ENCODE measurements at places on chromosomes 4 and X.

DNA sequence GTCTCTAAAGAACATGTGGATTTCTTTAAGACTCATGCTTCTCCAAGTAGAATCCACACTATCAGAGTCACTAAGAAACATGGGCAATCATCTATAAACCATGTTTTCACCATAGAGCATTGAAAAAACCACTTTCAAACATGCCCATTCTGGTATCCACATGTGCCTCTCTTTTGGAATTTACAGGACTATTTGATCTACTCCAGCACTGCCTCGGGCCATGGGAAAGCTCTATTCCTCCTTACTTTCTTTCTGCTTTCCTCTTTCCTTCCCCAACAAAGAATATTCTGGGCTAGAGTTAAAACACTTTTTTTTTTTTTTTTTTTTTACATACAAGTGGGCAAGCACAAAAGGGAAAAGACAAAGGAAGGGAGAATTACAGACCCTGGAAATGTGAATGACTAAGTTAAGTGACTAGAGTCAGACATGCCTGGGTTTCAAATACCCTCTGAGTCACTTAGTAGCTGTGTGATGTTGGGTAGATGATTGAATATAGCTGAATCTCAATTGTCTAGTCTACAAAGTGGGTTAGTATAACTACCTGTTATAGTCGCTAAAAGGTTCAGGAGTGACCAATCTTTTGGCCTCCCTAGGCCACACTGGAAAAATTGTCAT is 847.7 kb upstream of the INTU start:
- ATAC-seq, result no peak

GRCh38 chr4:21901831-21902230 is 46.7 kb downstream of the KCNIP4 start:
- no peak for ATAC-seq

GRCh38 chr4:100257567-100257966 is 67.3 kb upstream of the DDIT4L start:
- no peak for ATAC-seq

DNA sequence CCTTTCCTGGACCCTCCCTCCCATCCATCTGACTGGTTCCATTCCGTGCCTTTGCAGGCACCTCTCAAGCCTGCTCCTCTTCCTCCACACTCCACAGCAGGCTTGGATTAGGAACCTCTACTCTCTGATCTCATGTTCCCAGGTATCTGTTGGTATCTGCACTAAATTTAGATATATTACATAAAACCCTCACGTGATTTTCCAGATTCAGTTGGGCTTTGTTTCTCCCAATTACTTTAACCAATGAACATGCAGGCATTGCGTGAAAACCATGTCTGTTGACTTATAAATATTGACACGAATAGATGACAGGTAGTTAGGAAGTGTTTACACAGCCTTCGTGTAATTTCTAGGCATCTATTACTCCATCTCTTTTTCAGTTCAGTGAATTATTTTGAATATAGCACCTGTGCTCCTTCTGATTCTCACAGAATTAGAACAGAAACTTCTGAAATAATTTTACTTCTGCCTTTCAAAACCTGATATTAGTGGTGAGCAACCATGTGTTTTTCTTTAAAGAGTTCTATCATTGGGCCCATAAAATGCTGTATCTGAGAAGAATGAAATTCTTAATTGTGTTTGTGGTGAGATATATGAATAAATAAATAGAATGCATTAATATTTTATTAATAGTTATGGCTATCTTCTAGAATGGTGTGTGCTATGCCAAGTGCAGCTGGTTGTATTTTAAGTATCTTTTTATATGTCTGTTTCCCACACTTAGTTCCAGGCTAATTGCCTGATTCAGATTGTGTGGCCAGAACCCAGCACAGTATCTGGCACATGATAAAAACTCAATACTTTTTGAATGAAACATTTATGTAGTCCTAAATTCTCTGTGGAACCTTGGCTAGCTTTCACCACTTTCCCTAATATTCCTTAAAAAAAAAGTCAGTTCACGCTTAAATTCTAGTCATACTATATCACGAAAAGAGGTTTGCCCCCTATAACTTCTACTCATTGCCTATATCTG is 304.8 kb downstream of the QDPR start:
- no peak for ATAC-seq

DNA sequence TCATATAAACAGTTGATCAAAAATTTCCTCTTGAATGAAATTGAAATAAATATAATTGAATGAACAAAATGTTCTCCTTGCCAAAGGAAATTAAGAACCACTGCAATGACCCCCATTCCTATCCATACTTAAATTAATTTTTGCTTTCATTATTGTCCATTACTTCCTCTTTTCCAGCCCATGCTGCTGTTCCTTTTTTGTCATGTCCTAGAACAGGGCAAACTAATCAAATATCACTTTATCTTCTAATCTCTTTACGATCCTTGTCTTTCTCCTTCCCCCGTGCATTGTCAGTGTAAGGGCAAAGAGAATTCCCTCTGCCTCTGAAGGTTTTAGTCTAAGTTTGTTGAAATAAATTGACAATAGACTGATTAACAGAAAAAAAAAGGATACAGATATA is 203.0 kb downstream of the CENPC start:
- ATAC-seq, result no peak

GRCh38 chr4:172950990-172951389 is 217.6 kb upstream of the GALNT7 start:
- no peak for ATAC-seq

GRCh38 chr4:81796790-81797528 is 325.3 kb upstream of the RASGEF1B start:
- no peak for ATAC-seq

GRCh38 chr4:120724656-120725055 is 197.9 kb downstream of the PRDM5 start:
- no peak for ATAC-seq

DNA sequence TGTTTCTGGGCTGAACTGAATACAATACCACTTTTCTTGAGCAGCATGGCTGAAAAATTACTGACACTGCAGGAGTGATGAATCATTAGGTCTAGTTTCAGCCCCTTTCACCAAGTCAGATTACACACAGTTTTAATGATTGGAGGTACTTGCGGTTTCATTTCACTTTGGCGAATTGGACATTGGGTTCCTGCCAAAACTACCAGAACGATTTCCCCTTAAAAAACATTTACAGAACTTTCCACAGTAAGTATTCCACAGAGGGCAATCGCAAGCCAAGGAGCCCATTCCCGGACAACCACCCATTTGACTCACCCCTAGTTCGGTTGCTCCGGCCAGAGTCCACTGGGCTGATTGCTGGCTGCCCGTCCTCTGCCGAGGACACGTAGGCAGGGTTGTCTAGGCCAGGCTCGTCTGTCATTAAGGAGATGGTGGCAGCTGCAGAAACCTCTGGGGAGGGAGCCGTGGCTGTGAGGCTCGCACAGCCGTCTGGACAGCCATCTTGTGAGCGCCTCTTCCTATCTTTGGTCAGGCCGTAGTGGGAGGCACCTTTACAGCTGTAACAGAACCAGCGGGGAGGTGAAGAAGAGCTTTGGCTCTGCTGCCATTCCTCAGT is 83.5 kb downstream of the LNX1 start:
- peak; percentile 82 for ATAC-seq

GRCh38 chr4:152206646-152207377 is 329.1 kb downstream of the FBXW7 start:
- no peak for ATAC-seq

DNA sequence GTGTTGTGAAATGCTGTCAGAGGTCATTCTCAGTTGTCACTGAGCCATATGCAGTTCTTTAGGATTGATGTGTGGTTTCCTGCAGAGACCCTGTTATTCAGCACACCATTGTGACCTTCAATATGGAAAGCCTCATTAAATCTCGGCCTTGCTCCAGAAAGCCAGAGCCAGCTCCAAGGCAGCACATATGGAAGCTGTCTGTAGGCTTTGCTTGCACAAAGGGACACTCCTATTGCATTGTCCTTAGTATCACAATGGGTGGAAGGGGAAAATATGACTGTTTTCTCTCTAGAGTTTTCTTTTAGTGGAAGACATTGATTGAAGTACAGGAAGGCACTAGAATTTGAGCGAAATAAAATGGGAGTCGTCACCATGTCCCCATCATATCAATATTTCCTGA is 179.0 kb downstream of the CEP135 start:
- no peak for ATAC-seq

DNA sequence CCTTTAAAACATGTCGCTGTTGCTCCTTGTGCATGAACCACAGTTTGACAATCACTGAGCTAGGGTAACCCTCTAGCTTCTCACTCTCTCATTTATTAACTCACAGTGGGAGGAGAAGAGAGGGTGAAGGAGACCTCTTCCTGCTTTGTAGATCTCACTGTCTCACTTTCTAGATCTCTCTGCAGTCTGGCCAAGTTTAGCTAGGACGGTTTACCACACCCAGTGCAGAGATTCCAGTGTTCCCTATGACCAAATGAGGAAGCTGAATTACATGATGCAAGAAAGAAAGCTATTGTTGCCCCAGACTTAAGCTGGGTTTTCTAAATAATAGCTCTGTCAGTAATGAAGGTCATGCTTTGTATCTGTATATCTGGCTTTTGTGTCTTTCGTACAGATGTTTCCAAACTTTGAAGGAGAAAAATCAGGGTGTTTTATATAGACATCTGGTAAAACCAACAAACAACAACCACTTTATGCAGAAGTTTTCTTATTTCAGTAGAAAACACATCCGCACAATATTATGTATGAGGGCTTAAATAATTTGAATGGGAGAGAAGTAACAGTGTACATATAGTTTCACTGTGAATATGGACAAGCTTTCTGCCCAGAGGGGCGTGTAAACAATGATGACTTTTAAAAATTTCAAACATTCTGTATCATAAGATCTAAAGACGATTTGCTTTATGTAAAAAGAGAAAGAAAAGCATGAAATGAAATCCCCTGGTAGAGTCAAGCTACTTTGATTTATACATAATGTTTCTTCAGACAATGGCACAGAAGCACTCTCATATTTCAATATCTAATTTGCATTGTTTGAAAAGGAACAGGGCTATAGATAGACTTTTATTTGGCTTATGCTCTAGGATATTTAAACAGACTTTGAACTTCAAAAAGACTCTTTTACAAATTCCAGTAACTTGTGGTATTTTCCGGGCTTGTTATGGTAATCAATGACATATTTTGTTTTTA is 582.3 kb downstream of the FSTL5 start:
- no peak for ATAC-seq

DNA sequence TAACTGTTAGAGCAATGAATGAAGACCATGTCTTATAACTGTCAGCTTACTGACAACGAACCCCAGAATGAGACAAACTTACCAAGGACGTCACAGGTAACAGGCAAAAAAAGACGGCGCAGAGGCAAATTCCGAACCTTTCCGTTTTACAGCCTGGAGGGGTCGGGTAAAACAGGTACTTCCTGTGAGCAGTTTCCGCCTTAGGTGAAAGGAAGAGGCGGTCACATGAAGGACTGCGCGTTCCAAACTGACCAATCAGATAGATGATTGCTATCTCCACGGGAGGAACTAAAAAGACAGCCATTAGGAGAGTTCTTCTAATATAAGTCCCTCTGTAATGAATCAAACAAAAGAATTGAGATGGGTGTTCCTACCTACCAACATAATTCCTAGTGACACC is at the start of gene COX7B2:
Gene COX7B2 (minus strand): TSS at position 168 of the 400 bp plus-strand sequence. CDS start 174,053 bp downstream, outside the sequence.
- ATAC-seq, result no peak

- ATAC-seq, result no peak
Observed at GRCh38 chr4:52951016-52951415, 88.9 kb downstream of the RASL11B start.

DNA sequence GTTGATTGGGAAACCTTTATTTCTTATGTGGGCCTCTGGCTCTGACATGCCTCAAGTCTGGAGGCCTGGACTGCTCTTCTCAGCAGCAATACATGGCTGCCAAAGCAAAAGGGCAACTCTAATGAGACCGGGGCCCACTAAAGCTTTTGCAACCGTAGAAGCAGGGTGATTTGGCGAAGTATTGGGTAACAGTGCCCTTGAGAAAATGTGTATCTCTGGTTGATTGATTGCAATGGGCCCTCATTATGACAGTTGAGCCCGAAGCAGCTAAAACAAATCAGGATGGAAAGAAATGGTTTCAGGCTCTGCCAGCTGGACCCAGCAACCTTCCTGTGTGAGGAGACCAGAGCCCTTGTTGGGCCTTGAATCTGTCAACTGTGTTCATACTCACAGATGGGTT is 73.4 kb downstream of the CLCN4 start:
- ATAC-seq, result no peak

- no peak for ATAC-seq
Observed at GRCh38 chrX:2264179-2265030, 236.4 kb downstream of the DHRSX start.

- ATAC-seq, result no peak
Observed at GRCh38 chr4:90799895-90800294, 672.7 kb downstream of the CCSER1 start.

GRCh38 chr4:163591614-163592020 is 97.1 kb downstream of the TMA16 start:
- ATAC-seq, result no peak

DNA sequence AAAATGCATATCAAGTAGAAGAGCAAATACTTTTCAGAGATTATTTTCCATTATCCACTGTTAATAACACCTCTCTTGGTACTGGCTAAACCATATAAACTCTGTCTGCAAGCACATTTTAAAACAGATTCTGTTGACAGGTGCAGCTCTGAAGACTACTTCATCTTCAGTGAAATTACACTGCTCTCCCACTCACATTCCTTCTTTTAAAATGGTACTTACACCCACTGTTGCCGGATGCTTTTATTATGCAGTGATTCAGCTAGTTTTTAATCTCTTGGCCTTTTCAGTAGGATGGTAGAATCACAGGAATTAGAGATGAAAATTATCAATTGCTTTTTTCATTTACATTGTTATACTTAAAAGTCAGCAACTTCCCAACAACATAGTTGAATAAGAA is 381.6 kb downstream of the GASK1B start:
- ATAC-seq, result no peak

DNA sequence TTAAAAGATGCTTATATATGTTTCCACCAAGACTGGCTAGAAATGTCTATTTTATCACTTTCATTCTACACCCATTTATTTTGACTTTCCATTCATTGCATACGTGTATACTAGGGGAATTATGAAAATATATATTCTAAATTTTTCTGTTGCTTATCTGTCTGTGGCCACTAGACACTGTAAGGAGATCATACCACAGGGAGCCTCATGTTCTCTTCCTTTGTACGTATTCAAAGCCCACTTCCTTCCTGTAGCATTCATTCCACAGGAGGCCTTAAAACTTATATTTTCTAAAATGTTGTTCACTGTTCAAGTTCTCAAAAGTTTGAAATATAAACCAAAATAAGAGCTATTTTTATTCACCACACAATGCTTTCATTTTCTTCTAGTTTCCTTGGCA is 1848.9 kb upstream of the TENM3 start:
- ATAC-seq, result no peak

DNA sequence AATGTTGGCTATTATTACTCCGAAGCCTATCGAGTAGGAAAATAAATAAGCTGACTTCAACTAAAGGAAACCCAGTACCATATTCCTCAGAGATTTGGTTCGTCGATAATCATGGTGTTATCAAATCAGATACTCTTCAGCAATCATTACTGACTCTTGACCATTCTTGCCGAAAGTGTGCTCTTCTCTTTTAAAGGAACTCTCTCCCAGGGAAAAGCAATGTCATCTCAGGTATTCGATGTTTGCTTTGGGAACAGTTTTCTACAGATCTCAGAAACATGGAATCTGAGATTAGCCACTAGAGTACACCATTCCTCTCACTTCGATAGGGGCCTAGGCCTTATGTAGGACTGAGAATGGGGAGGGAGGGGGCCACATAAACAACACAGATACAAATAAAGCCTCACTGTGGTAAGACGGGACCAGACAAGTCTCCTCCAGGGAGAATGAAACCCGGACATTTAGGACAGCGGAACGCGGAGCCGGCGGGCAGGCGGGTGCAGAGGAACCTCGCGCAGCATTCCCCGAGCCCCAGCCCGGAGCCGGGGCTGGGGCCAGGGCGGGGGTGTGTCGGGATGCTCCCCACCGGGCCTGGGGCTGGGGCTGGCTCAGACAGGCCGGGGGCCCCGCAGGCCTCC is 581 bp downstream of the DNAJB14 start:
- no peak for ATAC-seq
